ENCODE measurements at places on chromosomes 1 and 21. TPM values are rescaled to one million over a fixed set of nuclear protein-coding genes. Genes with fewer than 3 reads are reported as not detected.

Gene NPHS2
- total RNA-seq = not detected

DNA sequence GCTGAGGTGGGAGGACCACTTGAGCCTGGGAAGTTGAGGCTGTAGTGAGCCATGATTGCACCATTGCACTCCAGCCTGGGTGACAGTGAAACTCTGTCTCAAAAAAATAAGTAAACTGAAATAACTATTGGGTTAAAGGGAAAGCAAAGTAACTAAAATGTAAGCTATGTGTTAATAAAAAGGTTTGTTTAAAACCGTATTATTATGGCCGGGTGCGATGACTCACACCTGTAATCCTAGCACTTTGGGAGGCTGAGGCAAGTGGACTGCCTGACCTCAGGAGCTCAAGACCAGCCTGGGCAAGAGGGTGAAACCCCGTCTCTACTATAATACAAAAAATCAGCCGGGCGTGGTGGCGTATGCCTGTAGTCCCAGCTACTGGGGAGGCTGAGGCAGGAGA lies 27.0 kb downstream of the NVL start:
- DNase-seq = no peak
- no peak overlapping the region for H3K27ac ChIP-seq
- no peak overlapping the region for H3K4me3 ChIP-seq

- no peaks in the 10 kb centered on the region for H3K4me1 ChIP-seq
- H3K27ac ChIP-seq = no peak overlapping the region
- H3K4me3 ChIP-seq = no peak overlapping the region
- DNase-seq = no peak
Measured at GRCh38 chr1:77866296-77866695, 22.1 kb upstream of the NEXN start.

GRCh38 chr1:52679048-52679447 lies 19.1 kb downstream of the COA7 start:
- peaks cover 7% of the 10 kb centered on the region for H3K4me1 ChIP-seq
- no peaks in the 10 kb centered on the region for H3K27me3 ChIP-seq
- H3K4me3 ChIP-seq = no peak overlapping the region
- no peak overlapping the region for H3K27ac ChIP-seq

DNA sequence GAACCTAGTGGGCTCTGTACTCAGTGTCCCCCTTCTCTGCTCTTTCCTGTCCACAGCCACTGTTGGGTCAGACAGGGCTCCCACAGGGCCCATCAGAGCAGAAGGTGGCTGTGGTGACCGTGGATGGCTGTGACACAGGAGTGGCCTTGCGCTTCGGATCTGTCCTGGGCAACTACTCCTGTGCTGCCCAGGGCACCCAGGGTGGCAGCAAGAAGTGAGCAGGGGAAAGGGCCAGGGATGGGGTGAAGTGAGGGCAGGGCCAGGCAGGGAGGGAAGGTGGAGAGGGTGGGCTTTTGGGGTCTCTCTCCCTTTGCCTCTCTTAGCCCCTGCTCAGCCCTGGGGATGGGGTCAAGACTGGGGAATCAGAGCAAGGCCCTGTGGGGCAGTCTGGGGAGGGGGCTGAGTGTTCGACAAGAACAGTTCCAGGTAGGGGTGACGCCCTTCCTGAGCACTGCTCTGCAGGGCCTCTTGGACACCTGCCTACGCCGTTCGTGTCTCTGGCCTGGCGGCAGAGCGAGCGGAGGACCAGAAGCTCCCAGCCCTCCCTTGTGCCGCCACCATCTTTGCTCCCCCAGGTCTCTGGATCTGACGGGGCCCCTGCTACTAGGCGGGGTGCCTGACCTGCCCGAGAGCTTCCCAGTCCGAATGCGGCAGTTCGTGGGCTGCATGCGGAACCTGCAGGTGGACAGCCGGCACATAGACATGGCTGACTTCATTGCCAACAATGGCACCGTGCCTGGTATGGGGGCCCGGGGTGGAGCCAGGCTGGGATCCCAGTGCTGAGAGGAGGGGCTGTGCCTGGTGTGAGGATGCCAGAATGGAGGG lies 13.1 kb downstream of the CELSR2 start:
- no peaks in the 10 kb centered on the region for H3K27me3 ChIP-seq
- no peaks in the 10 kb centered on the region for H3K4me1 ChIP-seq
- H3K36me3 ChIP-seq = no peaks in the 10 kb centered on the region
- H3K4me3 ChIP-seq = no peak overlapping the region
- DNase-seq = no peak
